Activated CD4-positive, alpha-beta T cell treated with anti-CD3 and anti-CD28 coated beads for 36 hours (primary cell): ENCODE measurements at places on chromosomes 12 and 14. TPM values are rescaled to one million over a fixed set of nuclear protein-coding genes. Genes with fewer than 3 reads are reported as not detected.

The CPNE6 gene
- not detected for total RNA-seq

The FOXA1 gene
- total RNA-seq = 0.07 TPM

The ACSS3 gene
- not detected for total RNA-seq

The GLIPR1L1 gene
- total RNA-seq = not detected

The HOXC10 gene
- total RNA-seq = not detected

The KRT86 gene
- total RNA-seq = not detected

The MCRS1 gene
- total RNA-seq = 48.2 TPM

The GLT8D2 gene
- total RNA-seq = 0.23 TPM

The PTPN6 gene
- 483 TPM for total RNA-seq

The LGMN gene
- total RNA-seq = 5.6 TPM

The ST8SIA1 gene
- total RNA-seq = 1.6 TPM

The TPPP2 gene
- total RNA-seq = not detected

The IAPP gene
- not detected for total RNA-seq

The TSPAN8 gene
- total RNA-seq = not detected

The KCNC2 gene
- not detected for total RNA-seq

The ALDH2 gene
- 6.2 TPM for total RNA-seq

The IRAK3 gene
- total RNA-seq = 0.82 TPM

The INF2 gene
- total RNA-seq = 60.8 TPM

The SLC2A14 gene
- total RNA-seq = 0.19 TPM

The MUCL1 gene
- total RNA-seq = not detected

The KLHDC1 gene
- total RNA-seq = 1.3 TPM

The OLR1 gene
- not detected for total RNA-seq

The NUDT14 gene
- total RNA-seq = 13.5 TPM

The TROAP gene
- total RNA-seq = 84.3 TPM

The DTX3 gene
- 16.7 TPM for total RNA-seq

The KRAS gene
- total RNA-seq = 15.4 TPM

The SERPINA9 gene
- not detected for total RNA-seq

The GPN3 gene
- 62.0 TPM for total RNA-seq

The PYGL gene
- 0.62 TPM for total RNA-seq

The MIPOL1 gene
- total RNA-seq = 0.09 TPM

The CCDC197 gene
- 0.34 TPM for total RNA-seq

The OR11H12 gene
- total RNA-seq = not detected

The MANSC4 gene
- total RNA-seq = not detected

The KRT6C gene
- not detected for total RNA-seq

The PGF gene
- total RNA-seq = 0.09 TPM

The AHSA1 gene
- total RNA-seq = 318 TPM

The FLRT2 gene
- not detected for total RNA-seq

The SCNN1A gene
- total RNA-seq = 0.05 TPM

The ADAM21 gene
- total RNA-seq = 0.11 TPM

The TSHR gene
- not detected for total RNA-seq

The KRT81 gene
- not detected for total RNA-seq

The TAS2R7 gene
- not detected for total RNA-seq

The KRT74 gene
- not detected for total RNA-seq

The PZP gene
- total RNA-seq = not detected

The FBLN5 gene
- 4.7 TPM for total RNA-seq

The ASPG gene
- not detected for total RNA-seq
